Natural killer cell treated with Interleukin-12 subunit alpha and Interleukin-12 subunit beta and Interleukin-15 and Interleukin-18, amount 100 ng/mL, for 72 hours (primary cell): ENCODE measurements at places on chromosomes 4 and X. TPM values are rescaled to one million over a fixed set of nuclear protein-coding genes. Genes with fewer than 3 reads are reported as not detected.
A peak's percentile ranks its signal among the peaks of the same experiment; 100 is the strongest.

Gene SLC39A8
- total RNA-seq = 56.8 TPM

Gene EBP
- 399 TPM for total RNA-seq

Gene PCDH10
- total RNA-seq = not detected

Gene FREM3
- total RNA-seq = not detected

Gene DOK7
- total RNA-seq = not detected

Gene HEPH
- total RNA-seq = not detected

Gene INTU
- 0.50 TPM for total RNA-seq

Gene MAOA
- 0.21 TPM for total RNA-seq

DNA sequence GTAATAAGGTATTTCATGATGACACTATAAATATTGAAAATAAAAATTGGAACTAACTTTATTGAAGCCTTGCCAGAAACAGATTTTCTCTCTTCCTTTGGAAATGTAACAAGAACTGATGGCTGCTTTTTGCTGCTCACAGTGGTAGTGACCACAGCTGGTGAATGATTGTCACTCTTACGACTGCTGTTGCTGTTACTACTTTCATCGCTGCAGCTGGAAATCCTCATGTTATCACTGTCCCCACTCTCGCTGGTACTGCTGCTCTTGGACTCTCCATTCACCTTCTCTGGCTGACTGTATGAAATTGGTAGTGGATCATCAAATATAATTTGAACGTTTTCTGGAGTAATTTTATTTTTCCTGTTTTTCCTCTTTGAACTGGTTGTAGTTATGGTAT, 28.5 kb upstream of the COX18 start:
- H3K4me1 ChIP-seq = no peaks in the 10 kb centered on the region
- peaks cover 12% of the 10 kb centered on the region for H3K36me3 ChIP-seq

DNA sequence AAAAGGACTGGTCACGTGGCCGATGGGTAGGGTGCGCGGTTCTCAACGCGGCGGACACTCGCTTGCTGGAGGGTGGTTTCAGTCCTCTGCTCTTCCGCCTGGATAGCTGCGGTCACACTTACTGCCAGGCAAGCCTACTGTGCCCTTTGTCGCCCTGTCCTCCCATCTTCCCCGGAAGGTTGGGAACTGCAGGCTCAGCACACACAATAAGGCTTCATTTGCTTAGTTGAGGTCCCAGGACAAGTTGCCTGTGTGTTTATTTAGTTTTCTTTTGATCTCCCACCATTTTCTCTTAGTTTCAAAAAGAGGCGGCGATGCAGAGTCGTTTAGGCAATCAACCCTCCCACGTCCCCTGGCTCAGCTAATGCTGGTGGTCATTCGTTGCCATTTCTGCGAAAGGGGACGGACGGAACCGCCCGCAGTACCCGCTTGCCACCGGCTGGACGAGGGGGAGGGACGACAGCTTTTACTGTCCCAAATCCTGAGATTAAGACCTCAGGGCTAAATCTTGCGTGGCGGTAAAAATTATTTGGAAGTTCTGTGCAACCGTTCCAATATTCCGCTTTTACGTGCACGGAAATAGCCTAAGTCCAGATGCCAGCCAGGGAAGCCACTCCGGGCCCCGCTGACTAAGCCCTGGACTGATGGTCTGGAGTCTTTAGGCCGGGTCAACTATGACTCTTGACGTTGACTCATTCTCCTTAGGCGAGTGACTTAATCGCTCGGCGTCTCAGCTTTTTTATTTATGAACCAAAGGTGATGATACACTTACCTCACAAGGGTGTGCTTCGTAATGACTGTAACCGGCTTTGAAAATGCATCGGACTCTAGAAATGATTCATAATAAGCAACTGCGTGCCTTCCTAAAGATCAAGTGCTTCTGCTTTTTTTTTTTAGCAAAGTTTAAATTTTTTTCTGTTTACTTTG, 671 bp upstream of the EIF4E start:
- H3K4me1 ChIP-seq = peaks cover 21% of the 10 kb centered on the region
- peak overlapping the region; percentile 99 for H3K4me3 ChIP-seq
- H3K27ac ChIP-seq = peak overlapping the region; percentile 99
- DNase-seq = peak; percentile 85

DNA sequence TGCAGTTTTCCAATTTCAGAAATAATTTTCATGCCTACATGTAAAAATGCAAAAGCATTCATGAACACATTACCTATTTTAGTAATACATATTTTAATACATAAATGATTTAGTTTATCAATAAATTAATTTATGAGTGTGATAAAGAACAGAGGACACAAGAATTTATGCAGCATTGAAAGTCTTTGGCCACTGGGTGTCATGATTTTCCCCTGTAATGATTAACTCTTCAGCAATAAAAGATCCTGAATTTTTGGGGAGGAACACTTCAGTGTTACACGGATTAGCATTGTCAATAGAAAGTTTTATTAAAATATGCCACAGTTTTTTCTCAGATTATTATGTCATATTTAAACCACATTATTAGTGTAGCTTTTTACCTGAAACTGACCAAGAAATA, 8.6 kb upstream of the VCX2 start:
- no peaks in the 10 kb centered on the region for H3K27me3 ChIP-seq
- no peaks in the 10 kb centered on the region for H3K36me3 ChIP-seq
- no peaks in the 10 kb centered on the region for H3K4me1 ChIP-seq
- DNase-seq = no peak

DNA sequence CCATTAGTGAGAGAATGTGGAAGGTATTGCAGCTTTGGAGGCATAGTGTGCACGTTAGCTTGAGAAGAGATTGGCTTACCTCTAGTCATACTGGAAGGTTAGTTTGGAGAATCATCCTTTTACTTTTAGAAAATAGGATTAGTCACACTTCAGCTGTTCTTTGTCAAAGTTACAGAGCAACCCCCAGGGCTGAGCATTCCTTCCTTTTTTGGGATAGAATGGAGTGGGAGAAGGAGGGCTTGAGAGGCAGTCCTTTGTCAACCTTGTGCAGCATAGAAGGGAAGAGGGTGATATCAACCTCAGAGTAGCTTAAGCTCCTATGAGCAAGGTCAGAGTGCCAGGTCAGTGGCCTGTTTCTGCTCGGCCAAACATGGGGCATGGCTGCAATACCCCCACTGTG, 8.6 kb upstream of the MBNL3 start:
- no peak overlapping the region for H3K4me3 ChIP-seq
- H3K36me3 ChIP-seq = no peaks in the 10 kb centered on the region
- no peak overlapping the region for H3K27ac ChIP-seq
- peaks cover 13% of the 10 kb centered on the region for H3K27me3 ChIP-seq
- DNase-seq = no peak

DNA sequence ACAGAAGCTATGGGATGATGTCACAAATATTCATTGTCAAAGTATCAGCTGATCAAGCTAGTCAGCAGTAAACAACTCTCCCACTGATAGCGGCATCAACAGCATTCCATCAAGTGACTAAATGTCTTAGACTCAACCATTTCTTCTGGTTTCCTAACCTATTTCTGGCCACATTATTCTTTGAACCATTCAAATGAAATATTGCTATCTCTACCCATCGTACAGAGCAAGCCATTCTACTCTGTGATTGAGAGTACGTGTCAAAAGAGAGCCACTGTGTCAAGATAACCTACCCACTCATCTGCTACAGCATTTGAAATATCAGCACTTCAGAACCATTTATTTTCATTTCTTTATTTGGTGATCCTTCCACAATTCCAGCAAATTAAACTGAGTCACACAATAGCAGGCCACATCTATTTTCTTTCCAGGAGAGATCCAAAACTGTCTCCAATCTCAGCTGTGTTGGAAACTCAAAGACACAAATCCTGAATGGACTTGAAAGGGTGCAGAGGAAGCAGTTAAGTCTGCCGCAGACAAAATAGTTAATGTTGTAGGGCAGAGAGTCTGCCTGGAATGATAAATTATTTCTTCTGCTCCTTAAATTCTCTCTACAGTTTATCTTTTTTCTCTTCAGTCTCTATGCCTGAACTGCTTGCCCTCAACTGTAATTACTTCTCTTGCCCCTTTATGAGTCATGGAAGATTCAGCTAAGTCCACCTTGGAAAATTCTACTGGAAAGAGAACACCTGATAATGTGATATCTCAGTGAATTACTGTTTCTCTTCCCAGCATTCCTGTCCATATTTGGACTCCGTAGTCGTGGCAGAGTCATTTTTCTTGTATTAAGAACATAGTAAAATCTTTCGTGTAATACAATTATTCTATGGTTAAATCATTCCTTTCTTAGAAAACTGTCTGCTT, 364.8 kb downstream of the PDGFC start:
- no peaks in the 10 kb centered on the region for H3K4me1 ChIP-seq
- no peak overlapping the region for H3K4me3 ChIP-seq
- no peaks in the 10 kb centered on the region for H3K27me3 ChIP-seq
- no peak overlapping the region for H3K27ac ChIP-seq
- DNase-seq = no peak
- peaks cover 9% of the 10 kb centered on the region for H3K36me3 ChIP-seq

- H3K4me3 ChIP-seq = no peak overlapping the region
- peaks cover 8% of the 10 kb centered on the region for H3K4me1 ChIP-seq
- peaks cover 12% of the 10 kb centered on the region for H3K36me3 ChIP-seq
- H3K27ac ChIP-seq = peak overlapping the region; percentile 3
Measured at GRCh38 chr4:38983787-38984598, 48.2 kb downstream of the TMEM156 start.

DNA sequence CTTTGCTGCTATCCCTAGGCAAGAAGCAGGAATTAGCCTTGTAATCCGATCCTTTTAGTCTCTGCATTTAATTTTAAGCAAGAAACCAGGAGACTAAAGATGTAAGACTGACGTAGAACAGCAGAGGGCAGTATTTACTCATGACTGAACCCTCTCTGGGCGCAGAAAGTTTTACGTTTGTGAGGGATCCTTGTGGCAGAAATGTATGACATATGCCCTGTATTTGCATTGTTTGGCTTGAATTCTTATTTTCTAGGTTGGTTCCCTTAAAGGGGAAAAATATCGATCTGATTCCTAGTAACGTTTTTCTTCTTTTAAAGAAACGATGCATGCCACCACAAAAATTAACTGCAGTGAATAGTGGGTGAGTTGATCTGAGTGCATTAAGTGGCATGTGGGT, 1.3 kb upstream of the FAT4 start:
- no peaks in the 10 kb centered on the region for H3K36me3 ChIP-seq
- DNase-seq = no peak
- H3K4me1 ChIP-seq = peaks cover 27% of the 10 kb centered on the region

DNA sequence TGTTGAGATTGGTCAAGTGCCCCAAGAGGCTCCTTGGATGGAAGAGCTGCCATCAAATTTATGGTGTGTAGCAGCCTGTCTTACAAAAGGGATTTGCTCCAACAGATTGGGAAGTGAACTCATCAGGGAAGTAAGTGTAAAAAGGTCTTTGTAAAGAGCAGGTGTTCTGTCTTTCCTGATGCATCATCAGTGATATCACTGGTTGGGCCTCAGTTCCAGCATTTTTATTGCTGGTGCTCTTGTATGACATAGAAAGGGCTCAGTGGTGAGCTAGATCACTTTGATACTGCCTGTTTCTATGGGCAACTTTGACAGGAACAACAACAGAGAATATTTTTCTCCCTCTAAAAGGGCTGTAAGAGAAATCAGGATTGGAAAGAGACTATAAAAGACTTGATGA, 8.7 kb upstream of the GABRE start:
- no peaks in the 10 kb centered on the region for H3K27me3 ChIP-seq
- no peak overlapping the region for H3K4me3 ChIP-seq
- no peak overlapping the region for H3K27ac ChIP-seq
- no peaks in the 10 kb centered on the region for H3K4me1 ChIP-seq
- DNase-seq = no peak
- H3K36me3 ChIP-seq = no peaks in the 10 kb centered on the region

GRCh38 chr4:11729548-11729947, 300.9 kb upstream of the HS3ST1 start:
- H3K4me3 ChIP-seq = no peak overlapping the region
- no peaks in the 10 kb centered on the region for H3K36me3 ChIP-seq
- no peak for DNase-seq
- no peak overlapping the region for H3K27ac ChIP-seq
- H3K27me3 ChIP-seq = no peaks in the 10 kb centered on the region

- peaks cover 12% of the 10 kb centered on the region for H3K27me3 ChIP-seq
- DNase-seq = no peak
Measured at GRCh38 chr4:88979276-88979675, 77.7 kb downstream of the FAM13A start.

GRCh38 chr4:93334003-93334402, 494.6 kb upstream of the ATOH1 start:
- no peaks in the 10 kb centered on the region for H3K27me3 ChIP-seq
- no peaks in the 10 kb centered on the region for H3K4me1 ChIP-seq
- DNase-seq = no peak

DNA sequence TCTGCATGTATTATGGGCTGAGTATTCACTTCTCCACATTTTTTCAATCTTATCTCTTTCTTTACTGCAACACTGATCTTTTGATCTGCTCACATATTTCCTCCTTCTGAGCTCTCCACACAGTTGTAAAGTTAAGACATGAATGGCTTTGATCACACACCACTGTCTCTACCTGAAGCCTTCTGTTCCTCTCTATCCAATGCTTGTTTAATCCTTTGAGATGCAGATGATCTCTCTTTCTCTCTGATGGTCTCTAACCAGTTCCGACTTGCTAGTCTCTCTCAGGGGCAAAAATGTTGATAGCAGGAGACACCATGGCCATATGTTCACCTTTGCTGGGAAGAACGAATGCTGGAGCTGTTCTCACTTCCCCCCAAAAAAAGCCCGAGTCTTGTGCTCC, 162.4 kb downstream of the UNC5C start:
- H3K27ac ChIP-seq = no peak overlapping the region
- no peaks in the 10 kb centered on the region for H3K27me3 ChIP-seq
- H3K4me1 ChIP-seq = no peaks in the 10 kb centered on the region

- peaks cover 4% of the 10 kb centered on the region for H3K4me1 ChIP-seq
- H3K27ac ChIP-seq = no peak overlapping the region
- H3K4me3 ChIP-seq = no peak overlapping the region
- DNase-seq = no peak
Measured at GRCh38 chrX:618761-619450, 11.7 kb upstream of the SHOX start.

DNA sequence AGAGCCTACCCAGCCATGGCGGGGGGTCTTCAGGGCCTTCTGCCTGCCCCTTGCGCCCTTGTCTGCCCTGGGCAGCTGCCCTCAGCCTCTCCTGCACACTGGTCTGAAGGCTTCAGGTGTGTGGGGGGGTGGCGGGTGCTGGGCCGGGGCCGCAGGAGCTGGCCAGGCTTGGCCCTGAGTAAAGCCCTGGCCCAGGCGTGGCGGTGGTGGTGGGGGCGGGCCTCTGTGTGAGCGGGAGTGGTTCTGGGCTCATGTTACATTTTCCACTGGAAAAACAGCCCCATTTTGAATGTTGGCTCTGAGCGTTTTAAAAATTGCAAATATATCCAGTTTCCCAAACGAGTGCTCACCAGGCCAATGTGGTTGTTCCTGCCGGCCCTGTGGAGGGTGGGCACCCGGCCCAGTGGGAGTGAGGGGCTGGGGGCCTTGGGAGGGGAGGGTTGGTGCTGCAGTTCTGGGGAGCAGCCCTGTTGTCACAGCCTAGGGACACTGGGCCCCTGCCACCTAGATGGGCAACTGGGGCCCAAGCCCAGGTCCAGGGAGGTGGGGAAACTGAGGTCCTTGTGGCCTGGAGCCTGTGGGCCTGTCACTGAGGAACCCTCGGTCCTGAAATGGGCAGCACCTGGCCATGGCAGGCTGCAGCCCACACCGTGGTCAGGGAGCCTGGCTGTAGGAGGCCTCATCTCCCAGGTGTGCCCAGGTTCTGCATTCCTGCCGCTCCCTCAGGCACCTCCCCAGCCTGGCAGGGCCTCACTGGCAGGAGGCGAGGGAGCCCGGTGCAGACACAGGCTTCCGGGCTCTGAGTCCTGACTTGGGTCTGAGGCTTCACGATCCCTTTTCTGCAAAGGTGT, 28.3 kb downstream of the FGFRL1 start:
- no peaks in the 10 kb centered on the region for H3K27me3 ChIP-seq
- H3K4me1 ChIP-seq = peaks cover 4% of the 10 kb centered on the region
- DNase-seq = no peak
- H3K4me3 ChIP-seq = no peak overlapping the region
